ENCODE measurements at places on chromosomes 11 and 22. TPM values are rescaled to one million over a fixed set of nuclear protein-coding genes. Genes with fewer than 3 reads are reported as not detected.

The NPAS4 gene
- not detected for total RNA-seq

The MRGPRX3 gene
- total RNA-seq: not detected

The DDX6 gene
- total RNA-seq: 153 TPM

The AP1B1 gene
- 90.8 TPM for total RNA-seq

The KCNE3 gene
- 0.16 TPM for total RNA-seq

The SCGB1A1 gene
- total RNA-seq: not detected

The PLEKHA7 gene
- total RNA-seq: 1.1 TPM

The MS4A12 gene
- total RNA-seq: not detected

The THOC5 gene
- total RNA-seq: 57.5 TPM

The YPEL1 gene
- total RNA-seq: 21.6 TPM

The MYBPC3 gene
- total RNA-seq: not detected

The ZBED4 gene
- total RNA-seq: 24.1 TPM

The BID gene
- 16.4 TPM for total RNA-seq

The LDHAL6A gene
- total RNA-seq: not detected

The LRRC75B gene
- total RNA-seq: 2.1 TPM

The CTSF gene
- total RNA-seq: 2.8 TPM

The SSH3 gene
- total RNA-seq: 26.4 TPM

The SAA4 gene
- total RNA-seq: not detected

The MMP12 gene
- total RNA-seq: not detected

The C22orf31 gene
- not detected for total RNA-seq

The SMTNL1 gene
- total RNA-seq: not detected

Data from activated CD8-positive, alpha-beta memory T cell treated with anti-CD3 and anti-CD28 coated beads, Interleukin-2, amount 10 ng/mL, durations not matched to agents 7 days and 5 days (primary cell).